ENCODE measurements at places on chromosomes 5 and 9.

GRCh38 chr5:75511435-75512382 is at the start of the genes CERT1 and POLK:
Gene CERT1, minus strand, starts transcription at chr5:75511629. Its CDS starts 422 bp downstream, at chr5:75511207.
Gene POLK, plus strand, starts transcription at chr5:75511891.
- DNase-seq, result peak; percentile 86

DNA sequence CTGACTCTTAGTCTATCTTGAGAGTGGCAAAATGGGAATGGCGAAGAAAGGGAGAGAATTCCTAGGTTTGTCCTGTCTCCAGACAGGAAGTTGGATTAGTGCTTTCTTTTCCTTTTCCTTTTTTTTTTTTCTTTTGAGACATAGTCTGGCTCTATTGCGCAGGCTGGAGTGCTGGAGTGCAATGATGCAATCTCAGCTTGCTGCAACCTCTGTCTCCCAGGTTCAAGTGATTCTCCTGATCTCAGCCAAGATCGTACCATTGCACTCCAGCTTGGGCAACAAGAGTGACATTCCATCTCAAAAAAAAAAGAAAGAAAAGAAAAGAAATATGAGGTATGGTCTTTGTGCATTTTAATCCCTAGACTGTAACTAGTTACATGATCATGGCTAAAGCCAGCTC is 12.6 kb upstream of the KIF27 start:
- no peak for DNase-seq

DNA sequence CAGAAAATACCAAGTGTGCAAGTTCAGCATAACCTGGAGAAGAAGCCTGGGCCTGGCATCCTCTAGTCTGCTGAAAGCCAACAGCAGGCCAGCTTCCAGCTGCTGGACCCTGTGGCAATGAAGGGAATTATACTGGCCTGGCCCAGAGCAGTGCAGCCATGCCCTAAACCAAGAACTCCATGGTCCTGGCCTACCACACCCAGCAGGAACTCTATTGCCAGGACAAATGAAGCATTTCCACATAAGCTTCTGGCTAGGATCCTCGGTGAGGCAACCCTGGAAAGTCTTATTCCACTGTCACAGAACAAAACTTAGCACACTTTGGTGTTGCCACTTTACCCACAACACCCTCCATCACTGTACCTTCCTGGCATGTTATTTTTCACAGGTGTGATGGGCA is 35.5 kb downstream of the CDK5RAP2 start:
- DNase-seq, result no peak

- DNase-seq, result no peak
Measured at GRCh38 chr9:111095441-111095840, 57.2 kb upstream of the LPAR1 start.

GRCh38 chr5:3142261-3143027 is 391.0 kb upstream of the IRX2 start:
- DNase-seq, result no peak

- no peak for DNase-seq
Measured at GRCh38 chr5:6261668-6262067, 116.7 kb downstream of the MED10 start.

DNA sequence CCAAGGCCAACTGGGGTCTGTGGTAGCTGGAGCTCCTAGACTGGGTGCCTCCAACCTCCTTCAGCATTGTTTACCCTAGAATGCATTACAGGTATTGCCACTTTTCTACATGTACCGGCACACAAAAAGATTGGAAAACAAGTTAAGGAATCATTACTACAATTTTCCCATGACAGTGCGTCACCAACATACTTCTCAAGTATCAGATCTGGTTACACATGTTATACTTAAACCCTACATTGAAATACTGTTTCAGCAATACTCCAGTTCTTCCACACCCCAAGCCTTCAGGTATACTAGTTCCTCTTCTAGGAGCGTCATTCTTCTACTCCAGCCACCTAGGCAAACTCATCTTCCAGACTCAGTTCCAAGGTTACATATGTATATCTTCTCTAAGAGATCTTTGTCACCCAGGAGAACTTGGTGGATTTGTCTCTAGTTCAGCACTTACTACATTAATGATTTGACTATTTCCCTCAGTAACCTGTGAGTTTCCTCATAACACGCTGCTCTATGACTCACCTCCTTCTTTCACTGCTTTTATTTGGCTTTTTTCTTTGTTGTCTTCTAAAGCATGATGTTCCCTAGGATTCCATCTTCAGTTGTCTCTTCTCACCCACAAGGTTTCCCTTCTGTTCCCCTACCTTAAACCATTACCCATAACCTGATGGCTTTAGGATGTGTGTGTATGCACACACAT is 217.0 kb downstream of the AP3B1 start:
- DNase-seq, result no peak

DNA sequence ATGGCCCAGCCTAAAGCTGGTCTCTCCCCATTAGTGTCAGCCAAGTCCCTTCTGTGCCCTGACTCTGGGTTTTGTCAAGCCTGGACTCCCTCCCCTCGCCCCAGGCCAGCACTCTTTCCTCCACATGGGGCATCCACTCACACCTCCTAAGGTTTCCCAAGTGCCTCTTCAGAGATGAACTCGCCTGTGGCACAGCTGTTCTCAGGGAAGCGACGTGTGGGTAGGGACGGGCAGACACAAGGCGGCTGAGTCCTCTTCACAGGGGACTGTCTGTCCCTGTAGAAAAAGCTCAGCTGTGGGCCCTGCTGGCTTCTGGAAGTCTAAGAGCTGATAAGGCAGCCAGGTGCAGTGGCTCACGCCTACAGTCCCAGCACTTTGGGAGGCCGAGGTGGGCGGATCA is 78.5 kb downstream of the CACNA1B start:
- DNase-seq, result no peak

DNA sequence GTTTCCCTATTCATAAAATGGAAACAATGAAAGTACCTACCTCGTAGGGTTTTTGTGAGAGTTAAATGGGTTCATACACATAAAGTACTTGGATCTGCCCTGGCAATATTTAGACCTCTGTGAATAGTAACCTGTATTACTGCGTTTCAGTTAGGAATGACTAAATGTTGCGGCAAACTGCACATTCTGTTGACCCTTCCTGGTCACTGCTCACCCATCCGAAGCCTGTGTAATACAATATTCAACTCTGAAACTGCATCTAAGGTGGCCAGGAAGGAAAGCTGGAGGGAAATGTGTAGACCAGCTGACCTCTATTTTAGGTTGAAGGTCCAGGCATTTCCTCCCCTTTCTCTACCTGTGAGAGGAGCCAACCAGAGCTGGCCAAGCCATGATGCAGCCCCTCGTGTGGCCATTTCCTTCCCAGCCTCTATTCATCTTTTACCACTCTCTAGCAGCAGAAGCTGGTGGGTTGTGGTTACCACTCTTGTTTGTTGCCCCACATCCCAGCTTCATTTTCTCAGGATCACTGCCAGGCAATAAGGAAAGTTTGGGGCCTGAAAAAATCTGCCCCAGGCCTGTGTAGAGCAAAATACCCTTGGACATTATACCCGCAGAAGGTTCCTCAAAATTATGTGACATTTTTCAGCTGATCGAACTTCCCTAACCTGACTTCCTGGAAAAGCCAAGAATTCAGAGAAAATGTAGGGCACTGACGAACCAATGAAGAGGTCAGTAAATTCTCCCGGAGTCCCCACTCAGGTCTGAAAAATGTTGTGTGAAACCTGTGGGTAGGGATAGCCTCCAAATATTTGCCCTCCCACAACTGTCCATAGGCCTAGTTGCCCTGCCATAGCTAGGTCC is 20.5 kb upstream of the PDCD1LG2 start:
- DNase-seq, result no peak

GRCh38 chr9:92327283-92327850 is 1.6 kb downstream of the CENPP start:
- no peak for DNase-seq

- DNase-seq, result no peak
Measured at GRCh38 chr5:66617226-66617861, 21.2 kb downstream of the MAST4 start.

- no peak for DNase-seq
Measured at GRCh38 chr9:137315581-137316011, 13.5 kb upstream of the NRARP start.

GRCh38 chr5:57007344-57007743 is 55.4 kb upstream of the MIER3 start:
- no peak for DNase-seq

GRCh38 chr5:134145041-134145757 is 30.7 kb downstream of the TCF7 start:
- no peak for DNase-seq

- no peak for DNase-seq
Measured at GRCh38 chr5:127718181-127718580, 15.0 kb downstream of the CCDC192 start.
